ENCODE measurements at places on chromosomes 7 and 10.

DNA sequence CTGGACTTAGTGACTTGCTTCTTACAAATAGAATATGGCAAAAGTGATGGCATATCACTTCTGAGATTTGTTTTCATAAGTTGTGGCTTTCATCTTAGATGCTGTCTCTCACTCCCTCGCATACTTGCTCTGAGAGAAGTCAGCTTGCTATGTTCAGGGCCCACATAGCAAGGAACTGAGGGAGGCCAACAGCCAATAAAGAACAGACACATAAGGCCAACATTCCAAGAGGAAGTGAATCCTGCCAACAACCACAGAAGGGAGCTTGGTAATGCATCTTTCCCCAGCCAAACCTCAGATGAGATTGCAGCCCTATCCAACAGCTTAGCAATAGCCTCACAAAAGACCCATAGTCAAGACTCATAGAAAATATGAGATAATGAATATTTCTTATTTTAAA is 39.2 kb upstream of the DMTF1 start:
- DNase-seq = no peak

DNA sequence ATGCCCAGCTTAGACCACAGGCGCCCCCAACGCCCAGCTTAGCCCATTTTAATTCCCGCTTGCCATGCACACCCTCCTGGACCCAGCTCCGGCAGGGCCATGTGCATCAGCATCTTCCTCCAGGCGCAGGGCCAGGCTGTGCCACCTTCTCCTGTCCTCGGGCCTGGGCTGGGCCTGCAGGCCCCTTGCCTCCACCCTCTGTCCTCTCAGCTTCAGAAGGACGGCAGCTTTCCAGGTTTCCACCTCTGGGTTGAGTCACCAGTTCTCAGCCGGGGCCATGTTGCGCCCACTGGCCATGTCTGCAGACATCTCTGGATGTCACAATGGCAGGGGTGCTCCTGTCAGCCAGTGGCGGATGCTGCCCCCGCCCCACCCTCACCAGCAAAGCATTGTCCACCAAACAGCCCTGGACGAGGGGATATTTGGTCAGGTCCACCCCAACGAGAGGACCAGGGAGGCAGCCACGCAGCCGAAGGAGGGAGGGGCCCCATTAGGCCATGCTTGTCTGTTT is 59.1 kb upstream of the NKX6-2 start:
- no peak for DNase-seq

DNA sequence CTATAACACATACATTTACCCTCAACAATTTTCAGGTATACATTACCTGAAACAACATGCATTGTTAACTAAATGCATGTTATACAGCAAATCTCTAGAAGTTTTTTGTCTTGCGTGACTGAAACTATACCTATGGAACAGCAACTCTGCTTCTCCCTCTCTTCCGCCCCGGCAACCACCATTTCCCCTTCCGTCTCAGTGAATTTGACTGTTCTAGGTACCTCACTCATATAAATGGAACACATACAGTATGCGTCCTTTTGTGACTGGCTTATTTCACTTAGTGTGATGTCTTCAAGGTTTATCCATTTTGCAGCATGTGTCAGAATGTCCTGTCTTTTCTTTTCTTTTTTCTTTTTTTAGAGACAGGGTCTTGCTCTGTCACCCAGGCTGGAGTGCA is 22.5 kb downstream of the CALHM2 start:
- no peak for DNase-seq

GRCh38 chr7:92485974-92486373 is 8.2 kb upstream of the ERVW-1 start:
- no peak for DNase-seq

GRCh38 chr10:118167056-118167700 is 120.4 kb upstream of the RAB11FIP2 start:
- DNase-seq = no peak
